ENCODE measurements at places on chromosomes 12 and 14.

DNA sequence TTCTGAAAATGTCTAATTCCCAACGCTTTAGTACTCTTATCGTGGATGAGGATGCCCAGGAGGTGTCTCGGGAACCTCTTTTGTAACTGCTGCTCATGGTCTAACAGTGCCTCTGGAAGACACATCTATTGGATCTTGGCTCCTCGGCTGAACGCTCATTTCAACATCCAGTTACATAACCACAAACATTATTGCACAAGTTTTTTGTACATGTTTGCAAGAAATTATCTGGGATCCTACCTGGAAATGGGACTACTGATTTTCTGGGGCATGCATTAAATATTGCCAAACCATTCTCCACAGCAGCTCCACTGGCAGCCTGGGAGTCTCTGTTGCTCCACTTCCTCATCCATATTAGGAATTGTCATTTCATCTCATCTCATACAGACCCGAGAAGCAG is 117.5 kb upstream of the EVL start:
- no peaks in the 10 kb centered on the region for H3K27me3 ChIP-seq
- no peak for DNase-seq
- no peak overlapping the region for H3K4me3 ChIP-seq
- peaks cover 46% of the 10 kb centered on the region for H3K4me1 ChIP-seq

DNA sequence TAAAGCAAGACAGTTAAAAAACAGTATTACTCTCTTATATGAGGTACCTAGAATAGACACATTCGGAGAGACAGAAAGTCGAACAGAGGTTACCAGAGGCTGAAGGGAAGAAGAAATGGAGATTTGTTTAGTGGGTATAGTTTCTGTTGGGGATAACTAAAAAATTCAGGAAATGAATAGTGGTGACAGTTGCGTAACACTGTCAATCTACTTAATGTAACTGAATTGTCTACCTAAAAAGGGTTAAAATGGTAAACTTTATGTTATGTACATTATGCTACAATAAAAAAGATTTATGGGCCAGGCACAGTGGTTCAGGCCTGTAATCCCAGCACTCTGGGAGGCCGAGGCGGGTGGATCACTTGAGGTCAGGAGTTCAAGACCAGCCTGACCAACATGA is 30.6 kb upstream of the SLC6A13 start:
- H3K4me3 ChIP-seq = no peak overlapping the region
- no peaks in the 10 kb centered on the region for H3K4me1 ChIP-seq
- no peak overlapping the region for H3K27ac ChIP-seq
- no peaks in the 10 kb centered on the region for H3K27me3 ChIP-seq

- H3K4me1 ChIP-seq = peaks cover 7% of the 10 kb centered on the region
- no peak overlapping the region for H3K27ac ChIP-seq
- DNase-seq = no peak
- no peaks in the 10 kb centered on the region for H3K36me3 ChIP-seq
Measured at GRCh38 chr12:94705676-94706075, 55.3 kb upstream of the TMCC3 start.

DNA sequence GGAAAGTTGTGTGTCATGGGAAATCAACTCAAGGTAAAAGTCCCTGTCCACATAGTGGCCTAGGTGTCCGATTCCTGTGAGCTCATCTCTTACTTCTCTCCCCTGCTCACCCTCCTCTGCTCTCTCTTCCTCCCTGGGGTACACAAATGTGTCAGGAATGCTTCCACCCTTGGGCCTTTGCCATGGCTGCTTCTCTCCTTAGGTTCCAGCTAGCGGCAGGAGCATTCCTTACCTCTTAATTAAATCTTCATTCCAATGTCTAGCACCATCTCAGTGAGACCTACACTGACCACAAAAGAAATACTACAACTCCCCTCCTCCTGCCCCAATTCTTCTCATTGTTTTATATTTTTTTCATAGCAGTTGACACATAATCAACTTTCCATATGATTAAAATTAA is 298.6 kb downstream of the PDZRN4 start:
- H3K4me3 ChIP-seq = no peak overlapping the region
- no peaks in the 10 kb centered on the region for H3K4me1 ChIP-seq
- no peak for DNase-seq
- no peaks in the 10 kb centered on the region for H3K27me3 ChIP-seq

- peak overlapping the region; percentile 68 for H3K27ac ChIP-seq
- no peak for DNase-seq
- H3K36me3 ChIP-seq = peaks cover 4% of the 10 kb centered on the region
- no peak overlapping the region for H3K4me3 ChIP-seq
- peaks cover 6% of the 10 kb centered on the region for H3K4me1 ChIP-seq
- H3K27me3 ChIP-seq = no peaks in the 10 kb centered on the region
Measured at GRCh38 chr14:92994131-92994676, 71.3 kb downstream of the CHGA start.

DNA sequence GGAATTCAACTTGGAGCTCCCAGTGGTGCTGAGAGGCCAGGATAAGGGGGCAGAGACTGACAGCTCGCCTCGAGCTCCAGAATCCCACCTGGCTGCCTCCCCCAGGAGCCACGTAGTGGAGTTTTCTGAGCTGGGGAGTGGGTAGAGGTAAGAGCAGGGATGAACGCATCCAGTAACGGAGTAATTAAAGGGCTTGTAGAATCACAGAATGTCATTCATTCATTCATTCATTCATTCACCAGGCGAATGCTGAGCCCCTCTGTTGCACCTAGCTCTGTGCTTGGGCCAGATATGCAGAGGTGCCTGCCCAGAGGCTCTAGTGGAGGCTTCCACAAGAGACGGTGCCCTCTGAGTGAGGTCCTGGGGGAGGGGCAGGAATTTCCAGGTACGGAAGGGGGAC is 8.1 kb downstream of the FAM181A start:
- no peaks in the 10 kb centered on the region for H3K27me3 ChIP-seq
- no peaks in the 10 kb centered on the region for H3K36me3 ChIP-seq
- H3K27ac ChIP-seq = no peak overlapping the region
- peaks cover 9% of the 10 kb centered on the region for H3K4me1 ChIP-seq
